ENCODE measurements at places on chromosomes 7 and 10.

- H3K36me3 ChIP-seq: no peaks in the 10 kb centered on the region
- no peaks in the 10 kb centered on the region for H3K4me1 ChIP-seq
- no peak overlapping the region for H3K27ac ChIP-seq
- no peak overlapping the region for H3K4me3 ChIP-seq
- H3K27me3 ChIP-seq: no peaks in the 10 kb centered on the region
- DNase-seq: no peak
Measured at GRCh38 chr7:155758348-155758747, 53.9 kb downstream of the SHH start.

DNA sequence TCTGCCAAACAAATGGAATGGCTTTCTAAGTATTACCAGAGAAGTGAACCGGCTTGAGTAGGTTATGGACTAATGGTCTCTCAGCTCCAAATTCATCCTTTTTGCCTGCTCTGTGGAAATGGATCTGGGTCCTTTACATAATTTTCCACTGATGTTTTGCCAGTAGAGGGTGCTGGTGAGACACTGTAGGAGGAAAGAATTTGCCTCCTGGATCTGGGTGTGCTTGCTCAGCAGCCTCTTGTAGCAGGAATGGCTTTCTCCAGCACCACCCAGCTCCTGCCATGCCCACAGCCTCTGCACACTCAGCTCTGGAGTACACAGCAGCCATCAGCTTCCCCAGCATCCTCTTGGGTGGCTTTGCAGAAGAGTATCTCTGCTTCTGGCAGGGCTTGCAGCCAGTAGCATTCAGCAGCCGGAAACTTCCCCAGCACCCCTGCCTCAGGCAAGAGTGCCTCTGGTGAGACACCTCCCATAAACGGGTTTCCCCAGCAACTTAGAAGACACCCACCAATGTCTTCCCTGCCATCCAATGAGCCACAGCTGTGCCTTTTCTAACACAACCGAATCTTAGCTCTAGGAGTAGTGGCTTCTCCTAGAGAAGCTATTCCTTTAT lies 235.0 kb upstream of the PLPP4 start:
- H3K4me1 ChIP-seq: peaks cover 3% of the 10 kb centered on the region
- H3K36me3 ChIP-seq: no peaks in the 10 kb centered on the region
- H3K27me3 ChIP-seq: no peaks in the 10 kb centered on the region
- H3K27ac ChIP-seq: no peak overlapping the region
- H3K4me3 ChIP-seq: no peak overlapping the region

DNA sequence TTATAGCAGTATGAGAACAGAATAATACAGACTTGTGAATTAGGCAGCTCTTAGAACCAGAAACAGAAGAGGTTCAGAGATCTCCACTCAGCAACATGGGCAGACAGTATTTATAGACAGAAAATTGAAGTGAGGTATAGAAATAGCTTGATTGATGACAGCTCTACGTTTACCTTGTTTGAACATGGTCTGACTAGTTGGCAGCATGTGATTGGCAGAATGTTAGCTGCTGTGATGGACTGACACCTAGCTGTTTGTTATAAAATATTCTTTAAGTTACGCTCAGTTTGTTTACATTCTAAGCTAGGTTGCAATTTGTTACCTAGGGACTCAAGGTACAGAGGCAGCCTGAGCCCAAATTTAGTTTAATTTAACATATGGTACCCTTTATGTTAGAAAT lies 73.7 kb upstream of the TMEM229A start:
- no peak overlapping the region for H3K27ac ChIP-seq
- no peak overlapping the region for H3K4me3 ChIP-seq

DNA sequence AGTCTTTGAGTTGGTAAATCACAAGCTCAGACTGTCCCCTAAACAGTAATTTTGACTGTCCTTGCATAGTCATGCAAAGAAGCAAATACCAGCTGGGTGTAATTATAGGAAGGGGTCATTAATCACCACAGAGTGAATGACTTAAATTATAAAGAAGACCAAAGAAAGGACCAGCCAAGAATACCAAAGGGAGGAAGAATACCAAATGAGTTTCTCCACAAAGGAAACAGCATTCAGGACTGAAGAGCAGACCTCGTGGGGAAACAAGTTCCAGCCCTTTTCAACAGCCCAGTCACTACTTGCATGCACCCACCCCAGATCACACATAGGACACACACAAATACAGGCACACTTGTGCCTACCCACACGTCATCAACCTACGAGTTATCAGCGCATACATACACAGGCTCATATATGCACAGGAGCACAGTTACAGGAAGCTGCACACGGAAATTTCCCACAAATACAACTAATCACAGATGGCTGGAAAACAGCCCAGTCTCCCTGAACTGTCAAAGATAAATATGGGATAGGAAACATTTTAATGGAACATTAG lies 77.6 kb downstream of the DENND2A start:
- no peak for DNase-seq
- H3K36me3 ChIP-seq: no peaks in the 10 kb centered on the region
- H3K27ac ChIP-seq: no peak overlapping the region
- no peaks in the 10 kb centered on the region for H3K4me1 ChIP-seq
- H3K4me3 ChIP-seq: no peak overlapping the region

- H3K4me1 ChIP-seq: no peaks in the 10 kb centered on the region
- H3K36me3 ChIP-seq: no peaks in the 10 kb centered on the region
- H3K27me3 ChIP-seq: no peaks in the 10 kb centered on the region
- no peak for DNase-seq
Measured at GRCh38 chr10:90969121-90969534, 48.2 kb upstream of the ANKRD1 start.

- H3K4me1 ChIP-seq: no peaks in the 10 kb centered on the region
- peaks cover 4% of the 10 kb centered on the region for H3K27me3 ChIP-seq
- no peaks in the 10 kb centered on the region for H3K36me3 ChIP-seq
- H3K4me3 ChIP-seq: no peak overlapping the region
Measured at GRCh38 chr10:1198453-1199344, 142.5 kb downstream of the WDR37 start.

GRCh38 chr10:70952401-70952800 lies 64.0 kb upstream of the PCBD1 start:
- H3K4me3 ChIP-seq: no peak overlapping the region
- DNase-seq: no peak
- H3K27me3 ChIP-seq: no peaks in the 10 kb centered on the region
- no peak overlapping the region for H3K27ac ChIP-seq

GRCh38 chr10:73999703-74000102 lies 1.8 kb downstream of the VCL start:
- peak overlapping the region; percentile 98 for H3K27ac ChIP-seq
- DNase-seq: peak; percentile 53
- H3K27me3 ChIP-seq: no peaks in the 10 kb centered on the region
- peak overlapping the region; percentile 98 for H3K4me3 ChIP-seq
- no peaks in the 10 kb centered on the region for H3K36me3 ChIP-seq

DNA sequence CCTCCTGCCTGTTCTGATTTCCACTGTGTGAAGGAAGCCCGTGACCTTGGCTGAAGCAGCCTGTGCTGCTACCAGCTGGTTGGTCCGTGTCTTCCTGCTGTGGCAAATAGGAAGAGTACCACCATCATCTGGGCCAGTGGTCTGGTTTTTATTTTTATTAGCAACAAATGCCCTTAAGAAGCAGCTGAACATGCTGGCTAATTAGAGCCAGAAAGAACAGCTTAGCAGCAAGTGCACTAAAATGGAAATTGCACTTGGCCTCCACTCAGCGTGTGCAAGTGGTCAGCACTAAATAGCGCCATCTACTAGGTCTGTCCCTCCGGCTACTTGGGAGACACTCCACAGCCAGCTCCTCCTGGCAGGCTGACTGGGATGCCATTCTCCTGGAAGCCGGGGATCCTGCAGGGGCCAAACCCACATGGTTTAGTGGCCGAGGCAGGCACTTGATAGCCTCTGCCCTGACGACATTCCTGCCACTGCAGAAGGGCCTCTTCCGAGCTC lies 690.3 kb upstream of the FOXK1 start:
- no peaks in the 10 kb centered on the region for H3K27me3 ChIP-seq
- H3K27ac ChIP-seq: no peak overlapping the region
- DNase-seq: no peak

DNA sequence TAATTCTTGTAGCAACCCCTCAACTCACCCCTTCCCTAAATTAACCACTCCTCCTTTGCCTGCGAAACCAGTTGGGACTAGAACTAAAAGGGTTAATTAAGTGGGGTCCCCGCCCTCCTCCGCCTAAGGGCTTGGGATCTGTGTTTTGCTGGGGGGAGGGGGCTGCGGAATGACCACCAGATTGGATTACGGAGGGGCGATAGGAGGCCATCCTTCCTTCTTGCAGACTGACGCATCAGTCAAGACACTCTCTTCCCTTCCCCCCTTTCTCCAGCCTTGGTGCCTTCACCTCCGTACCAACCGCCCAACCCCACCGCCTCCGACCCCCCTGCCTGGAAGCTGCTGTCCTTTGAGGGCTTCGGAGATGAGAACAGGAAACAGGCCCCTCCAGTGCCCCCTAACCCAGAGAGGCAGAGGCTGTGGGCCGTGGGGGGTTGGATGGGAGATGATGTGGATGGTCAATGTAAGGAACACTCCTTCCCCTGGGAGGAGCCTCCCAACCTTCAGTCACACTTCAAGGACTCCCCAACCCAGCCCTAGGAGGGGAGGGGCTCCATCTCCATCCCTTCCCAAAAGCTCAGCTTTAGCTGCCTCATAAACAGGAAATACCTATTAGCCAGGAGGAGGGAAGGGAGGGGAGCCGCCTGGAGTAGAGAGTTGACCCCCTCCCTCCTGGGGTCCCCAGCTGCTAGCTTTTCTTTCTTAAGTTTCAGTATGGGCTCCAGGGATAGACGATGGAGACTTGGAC lies 997 bp upstream of the LDB1 start:
- H3K36me3 ChIP-seq: no peaks in the 10 kb centered on the region
- H3K4me1 ChIP-seq: peaks cover 27% of the 10 kb centered on the region
- DNase-seq: peak; percentile 82
- H3K27ac ChIP-seq: peak overlapping the region; percentile 96
- peak overlapping the region; percentile 81 for H3K4me3 ChIP-seq

DNA sequence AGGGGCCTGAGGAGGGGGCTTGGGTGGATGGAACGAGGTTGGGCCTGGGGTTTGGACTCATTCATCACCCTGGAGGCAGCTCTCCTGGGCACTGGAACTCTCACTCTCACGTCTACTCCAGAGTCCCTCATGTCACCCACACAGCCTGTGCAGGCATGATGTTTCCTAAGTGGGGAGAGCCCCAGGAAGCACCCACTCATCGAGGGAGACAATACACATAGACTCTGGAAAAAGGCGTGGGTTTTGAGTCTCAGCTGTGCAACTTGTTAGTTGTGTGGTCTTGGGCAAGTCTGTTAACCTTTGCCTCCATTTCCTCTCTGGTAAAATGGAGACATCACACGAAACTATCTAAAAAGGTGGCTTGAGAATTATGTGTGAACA lies 25.9 kb upstream of the RBM20 start:
- H3K4me3 ChIP-seq: no peak overlapping the region
- no peak for DNase-seq
- no peak overlapping the region for H3K27ac ChIP-seq
- no peaks in the 10 kb centered on the region for H3K27me3 ChIP-seq
- H3K36me3 ChIP-seq: no peaks in the 10 kb centered on the region
- H3K4me1 ChIP-seq: no peaks in the 10 kb centered on the region

GRCh38 chr7:55484241-55484640 lies 88.1 kb downstream of the VOPP1 start:
- DNase-seq: no peak
- H3K27me3 ChIP-seq: no peaks in the 10 kb centered on the region
- no peaks in the 10 kb centered on the region for H3K4me1 ChIP-seq
- no peak overlapping the region for H3K4me3 ChIP-seq
- no peaks in the 10 kb centered on the region for H3K36me3 ChIP-seq

DNA sequence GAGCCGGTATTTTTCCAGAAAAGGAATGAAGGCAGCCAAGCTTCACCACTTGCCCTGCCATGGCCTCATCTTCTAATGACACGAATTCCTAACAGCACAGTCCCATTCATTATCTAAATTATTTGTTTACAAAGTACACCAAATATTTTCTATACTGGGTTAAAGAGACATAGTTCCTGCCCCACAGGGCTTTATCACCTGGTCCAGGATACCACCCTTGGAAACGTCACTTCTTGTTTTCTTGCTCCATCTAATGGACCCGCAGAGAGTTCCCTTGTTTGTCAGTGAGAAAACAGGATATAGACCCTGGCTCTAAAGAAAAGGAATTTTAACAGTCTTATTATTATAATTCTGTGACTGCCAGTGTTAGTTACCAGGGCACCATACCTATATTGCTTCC lies 1165.4 kb downstream of the GATA3 start:
- no peak overlapping the region for H3K4me3 ChIP-seq
- DNase-seq: no peak
- no peaks in the 10 kb centered on the region for H3K4me1 ChIP-seq
- H3K27me3 ChIP-seq: no peaks in the 10 kb centered on the region
- H3K27ac ChIP-seq: no peak overlapping the region
- H3K36me3 ChIP-seq: no peaks in the 10 kb centered on the region

- H3K4me1 ChIP-seq: no peaks in the 10 kb centered on the region
- H3K4me3 ChIP-seq: no peak overlapping the region
- no peaks in the 10 kb centered on the region for H3K36me3 ChIP-seq
- H3K27ac ChIP-seq: no peak overlapping the region
- H3K27me3 ChIP-seq: no peaks in the 10 kb centered on the region
Measured at GRCh38 chr7:106100863-106101629, 11.1 kb downstream of the SYPL1 start.

DNA sequence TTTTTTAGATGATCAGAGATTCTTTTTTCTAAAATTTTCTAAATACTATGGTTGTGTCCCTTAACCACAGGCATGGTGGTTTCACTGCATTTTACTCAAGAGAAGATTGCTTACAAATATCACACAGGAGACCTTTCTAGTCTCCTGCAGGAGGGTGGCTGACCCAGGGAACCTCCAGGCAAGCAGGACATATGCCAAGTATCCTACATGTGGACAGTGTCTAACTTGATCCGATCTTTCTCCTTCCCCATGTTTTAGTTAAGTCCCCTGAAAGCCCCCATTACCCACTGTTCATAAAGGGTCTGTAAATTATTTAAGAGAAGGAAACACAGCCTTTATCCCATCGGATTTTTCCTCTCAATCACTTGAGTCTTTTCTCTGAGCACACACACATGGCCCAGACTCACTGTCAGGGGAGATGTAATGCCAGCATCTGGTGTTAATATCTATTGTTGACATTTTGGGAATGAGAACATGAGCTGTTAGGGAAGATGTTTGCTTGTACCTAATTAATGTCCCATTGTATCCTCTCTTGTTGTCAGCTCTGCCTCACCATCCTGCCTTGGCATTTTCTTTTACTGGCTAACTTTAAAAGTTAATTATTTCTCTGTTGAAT lies 755.2 kb downstream of the AUTS2 start:
- no peak for DNase-seq
- H3K4me3 ChIP-seq: no peak overlapping the region
- H3K4me1 ChIP-seq: peaks cover 4% of the 10 kb centered on the region
- no peak overlapping the region for H3K27ac ChIP-seq
- H3K27me3 ChIP-seq: no peaks in the 10 kb centered on the region

- no peak overlapping the region for H3K27ac ChIP-seq
- H3K4me3 ChIP-seq: no peak overlapping the region
- no peak for DNase-seq
- H3K27me3 ChIP-seq: no peaks in the 10 kb centered on the region
- no peaks in the 10 kb centered on the region for H3K4me1 ChIP-seq
- H3K36me3 ChIP-seq: no peaks in the 10 kb centered on the region
Measured at GRCh38 chr10:178208-178607, 43.0 kb downstream of the ZMYND11 start.
